SJSA1 (cell line): ENCODE measurements at places on chromosomes 16 and 17. TPM values are rescaled to one million over a fixed set of nuclear protein-coding genes. Genes with fewer than 3 reads are reported as not detected.

GRCh38 chr17:17067257-17067656, 25.0 kb downstream of the MPRIP start:
- H3K27me3 ChIP-seq: no peaks in the 10 kb centered on the region
- H3K4me1 ChIP-seq: peaks cover 42% of the 10 kb centered on the region
- no peak overlapping the region for H3K27ac ChIP-seq
- no peak for DNase-seq

CCL8 gene
- total RNA-seq: not detected in 2 replicates

DNA sequence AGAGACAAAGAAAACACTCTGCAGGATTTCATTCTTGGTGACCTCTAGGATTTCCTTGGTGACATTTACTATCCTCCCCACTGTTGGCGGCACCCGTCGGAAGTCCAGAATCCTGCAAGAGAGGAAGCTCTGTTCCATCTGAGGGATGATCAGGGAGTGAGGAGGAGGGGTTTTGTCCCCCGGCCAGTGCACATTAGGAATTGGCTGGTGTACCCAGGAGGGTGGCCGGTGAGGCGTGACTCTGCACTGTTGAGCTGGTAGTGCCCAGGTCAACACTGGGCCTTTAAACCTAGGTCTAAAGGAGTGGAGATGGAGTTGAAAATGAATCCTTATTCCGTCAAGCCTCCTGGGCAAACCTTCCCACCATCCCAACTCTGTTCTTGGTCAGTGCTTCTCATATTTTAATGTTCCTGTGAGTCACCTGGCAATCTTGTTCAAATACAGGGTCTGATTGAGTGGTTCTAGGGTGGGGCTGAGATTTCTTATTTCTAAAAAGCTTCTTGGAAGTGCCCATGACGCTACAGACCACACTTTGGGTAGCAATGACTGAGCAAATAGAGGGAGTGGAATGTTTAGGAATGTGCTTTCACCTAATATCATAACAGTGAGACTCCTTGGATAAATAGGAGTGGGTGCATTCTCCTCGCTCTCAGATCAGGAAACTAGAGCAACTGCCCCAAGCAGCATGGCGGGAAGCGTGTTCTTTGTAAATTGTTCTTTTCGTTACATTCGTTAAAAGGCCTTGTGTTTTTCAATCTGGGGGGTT, 30.7 kb downstream of the PRKAR1A start:
- no peak overlapping the region for H3K27ac ChIP-seq
- peaks cover 22% of the 10 kb centered on the region for H3K36me3 ChIP-seq
- DNase-seq: no peak
- no peaks in the 10 kb centered on the region for H3K27me3 ChIP-seq
- H3K4me1 ChIP-seq: no peaks in the 10 kb centered on the region

GRCh38 chr17:54282886-54283285, 460.2 kb downstream of the KIF2B start:
- no peak overlapping the region for H3K27ac ChIP-seq
- no peak overlapping the region for H3K4me3 ChIP-seq
- no peaks in the 10 kb centered on the region for H3K27me3 ChIP-seq
- H3K4me1 ChIP-seq: no peaks in the 10 kb centered on the region

- no peaks in the 10 kb centered on the region for H3K27me3 ChIP-seq
- DNase-seq: no peak
- H3K27ac ChIP-seq: no peak overlapping the region
- no peak overlapping the region for H3K4me3 ChIP-seq
- no peaks in the 10 kb centered on the region for H3K36me3 ChIP-seq
Observed at GRCh38 chr16:49093939-49094338, 187.7 kb downstream of the CBLN1 start.

- no peaks in the 10 kb centered on the region for H3K36me3 ChIP-seq
- H3K4me3 ChIP-seq: no peak overlapping the region
- no peaks in the 10 kb centered on the region for H3K4me1 ChIP-seq
- no peaks in the 10 kb centered on the region for H3K27me3 ChIP-seq
- no peak overlapping the region for H3K27ac ChIP-seq
Observed at GRCh38 chr16:7372095-7372494, 39.5 kb downstream of the RBFOX1 start.

DNA sequence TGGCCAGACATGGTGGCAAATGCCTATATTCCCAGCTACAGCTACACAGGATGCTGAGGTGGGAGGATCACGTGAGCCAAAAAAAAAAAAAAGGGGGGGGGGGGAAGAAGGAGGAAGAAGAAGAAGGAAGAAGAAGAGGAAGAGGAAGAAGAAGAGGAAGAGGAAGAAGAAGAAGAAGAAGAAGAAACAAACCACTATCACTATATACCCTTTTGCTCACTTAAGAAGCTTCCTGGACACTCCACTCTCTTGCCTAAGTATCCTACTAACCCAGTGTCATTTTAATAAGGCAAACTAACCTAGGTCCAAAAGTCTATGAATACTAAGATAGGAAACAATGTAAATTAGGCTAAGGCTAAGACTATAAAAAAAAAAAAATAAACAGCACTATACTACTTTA, 54.8 kb downstream of the GPATCH8 start:
- DNase-seq: no peak
- no peak overlapping the region for H3K4me3 ChIP-seq
- no peak overlapping the region for H3K27ac ChIP-seq
- H3K4me1 ChIP-seq: peaks cover 18% of the 10 kb centered on the region

WFIKKN2 gene
- not detected in 2 replicates for total RNA-seq

GRCh38 chr16:19088341-19088916, 21.0 kb downstream of the COQ7 start:
- H3K27ac ChIP-seq: no peak overlapping the region
- H3K36me3 ChIP-seq: no peaks in the 10 kb centered on the region
- H3K27me3 ChIP-seq: no peaks in the 10 kb centered on the region
- DNase-seq: no peak
- H3K4me1 ChIP-seq: peaks cover 24% of the 10 kb centered on the region
- H3K4me3 ChIP-seq: no peak overlapping the region

DNA sequence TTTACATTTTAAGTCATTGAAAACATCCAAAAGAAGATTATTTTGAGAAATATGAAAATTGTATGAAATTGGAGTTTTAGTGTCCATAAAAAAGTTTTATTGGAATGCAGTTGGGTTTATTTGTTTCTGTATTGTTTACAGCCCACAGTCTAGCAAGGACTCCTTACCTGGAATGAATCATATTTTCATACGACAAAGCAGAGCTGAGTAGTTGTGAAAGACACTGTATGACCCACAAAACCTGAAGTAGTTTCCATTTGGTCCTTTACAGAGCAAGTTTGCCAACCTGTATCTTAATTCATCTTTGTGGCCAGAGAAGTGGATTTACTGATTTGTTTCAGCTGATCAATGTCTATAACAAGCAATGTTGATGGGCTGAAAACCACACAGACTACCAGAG, 10.3 kb downstream of the CCL18 start:
- no peak overlapping the region for H3K4me3 ChIP-seq
- no peak for DNase-seq
- no peaks in the 10 kb centered on the region for H3K36me3 ChIP-seq
- H3K27me3 ChIP-seq: no peaks in the 10 kb centered on the region; the same call in none of the 2 replicates
- no peak overlapping the region for H3K27ac ChIP-seq

RASL10B gene
- 0.16 and 0.22 TPM in 2 replicates for total RNA-seq

GRCh38 chr16:57310801-57311200, 26.3 kb upstream of the PLLP start:
- H3K36me3 ChIP-seq: no peaks in the 10 kb centered on the region
- no peaks in the 10 kb centered on the region for H3K27me3 ChIP-seq
- peak; percentile 24 for DNase-seq
- H3K4me3 ChIP-seq: no peak overlapping the region
- H3K27ac ChIP-seq: no peak overlapping the region

DNA sequence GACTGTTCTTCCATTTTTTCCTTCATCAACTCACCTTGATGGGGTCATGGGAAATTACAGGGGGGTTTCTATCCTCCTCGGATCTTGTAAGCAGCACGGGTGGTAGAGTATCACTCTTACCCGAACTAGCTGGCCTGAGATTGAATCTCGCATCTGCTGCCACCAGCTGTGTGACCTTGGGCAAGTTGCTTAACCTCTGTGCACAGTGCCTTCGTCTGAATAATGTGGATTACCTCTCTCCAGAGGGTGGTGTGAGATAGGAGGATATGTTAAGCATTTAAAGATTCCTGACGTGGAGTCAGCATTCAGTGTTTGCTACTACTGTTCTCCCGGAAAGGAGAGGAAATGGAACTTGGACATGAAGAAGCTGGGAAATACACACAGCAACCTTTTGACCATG, 24.4 kb downstream of the LASP1 start:
- peaks cover 97% of the 10 kb centered on the region for H3K36me3 ChIP-seq
- H3K4me3 ChIP-seq: no peak overlapping the region
- no peaks in the 10 kb centered on the region for H3K27me3 ChIP-seq
- no peak for DNase-seq

LSM12 gene
- 44.0 and 69.7 TPM in 2 replicates for total RNA-seq

DNA sequence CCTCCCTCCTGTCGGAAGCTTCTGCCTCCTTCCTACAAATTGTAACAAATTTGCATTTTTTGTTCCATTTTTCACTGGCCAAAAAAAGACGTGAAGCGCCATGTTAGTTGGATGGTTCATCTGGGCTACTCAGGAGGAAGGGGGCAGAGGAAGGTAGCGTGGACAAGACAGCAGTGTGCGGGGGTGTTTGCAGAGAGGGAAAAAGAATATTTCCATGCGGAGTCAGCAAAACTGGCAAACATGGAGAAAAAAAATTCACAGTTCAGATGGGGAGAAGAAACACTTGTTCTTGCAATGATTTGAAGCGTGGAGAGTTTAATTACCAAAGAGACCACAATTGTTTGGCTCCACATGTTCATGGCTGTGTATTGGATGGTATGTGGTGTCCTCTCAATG, 138.8 kb upstream of the ERCC4 start:
- no peak for DNase-seq
- no peaks in the 10 kb centered on the region for H3K4me1 ChIP-seq
- H3K36me3 ChIP-seq: no peaks in the 10 kb centered on the region
- no peak overlapping the region for H3K27ac ChIP-seq

DNA sequence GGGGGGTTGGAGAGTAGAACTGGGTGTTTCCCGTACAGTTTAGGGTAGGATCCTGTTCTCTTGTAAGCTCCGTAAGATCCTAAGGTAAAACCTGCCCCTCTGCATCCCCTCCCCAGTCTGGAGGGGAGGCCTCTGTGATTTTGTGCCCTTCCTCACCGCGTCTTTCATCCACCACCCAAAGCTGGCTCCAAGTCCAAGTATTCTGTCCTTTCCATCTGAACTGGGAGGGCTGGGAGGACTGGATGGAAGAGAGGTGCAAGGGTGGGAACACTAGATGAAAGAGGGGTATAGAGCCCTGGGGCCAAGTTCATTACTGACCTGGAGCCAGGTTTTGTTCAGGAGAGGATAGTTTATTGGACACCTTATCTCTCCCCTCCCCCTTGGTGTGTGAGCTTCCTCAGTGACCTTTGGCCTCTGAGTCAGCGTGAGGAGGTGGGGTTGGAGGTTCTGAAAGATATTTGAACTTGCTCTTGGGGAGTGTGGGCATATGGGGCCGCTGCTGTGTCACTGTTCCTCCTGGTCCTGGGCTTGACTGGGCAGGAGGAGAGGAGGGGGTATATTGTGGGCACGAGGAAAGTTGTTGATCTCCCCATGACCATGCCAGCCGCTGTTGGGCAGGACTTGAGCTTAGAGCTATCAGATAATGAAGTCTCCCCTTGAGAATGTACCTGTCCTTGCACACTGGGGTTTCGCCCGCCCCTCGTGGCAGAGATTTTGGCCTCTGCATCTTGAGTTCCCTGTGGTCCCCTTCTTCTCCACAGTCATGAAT, 1.6 kb downstream of the LASP1 start:
- no peaks in the 10 kb centered on the region for H3K27me3 ChIP-seq
- H3K4me3 ChIP-seq: peak overlapping the region; percentile 92
- H3K27ac ChIP-seq: peak overlapping the region; percentile 37; the same call in 1 of the 2 replicates
- H3K36me3 ChIP-seq: peaks cover 50% of the 10 kb centered on the region
- peaks cover 68% of the 10 kb centered on the region for H3K4me1 ChIP-seq
- DNase-seq: peak; percentile 73

GRCh38 chr17:50149417-50150353, 792 bp downstream of the PPP1R9B start:
- H3K27me3 ChIP-seq: no peaks in the 10 kb centered on the region
- DNase-seq: peak; percentile 74
- H3K27ac ChIP-seq: peak overlapping the region; percentile 39

KPNB1 gene
- 571 and 681 TPM in 2 replicates for total RNA-seq

GRCh38 chr17:28331891-28332420, 3.3 kb downstream of the IFT20 start:
- no peak overlapping the region for H3K4me3 ChIP-seq
- H3K27me3 ChIP-seq: no peaks in the 10 kb centered on the region
- peaks cover 13% of the 10 kb centered on the region for H3K4me1 ChIP-seq
- DNase-seq: no peak
- H3K27ac ChIP-seq: no peak overlapping the region

GAA gene
- 35.7 and 49.9 TPM in 2 replicates for total RNA-seq

- H3K27ac ChIP-seq: no peak overlapping the region
- H3K4me3 ChIP-seq: no peak overlapping the region
- peaks cover 74% of the 10 kb centered on the region for H3K36me3 ChIP-seq
- no peaks in the 10 kb centered on the region for H3K27me3 ChIP-seq
Observed at GRCh38 chr16:48353565-48354163, 31.5 kb downstream of the SIAH1 start.

DNA sequence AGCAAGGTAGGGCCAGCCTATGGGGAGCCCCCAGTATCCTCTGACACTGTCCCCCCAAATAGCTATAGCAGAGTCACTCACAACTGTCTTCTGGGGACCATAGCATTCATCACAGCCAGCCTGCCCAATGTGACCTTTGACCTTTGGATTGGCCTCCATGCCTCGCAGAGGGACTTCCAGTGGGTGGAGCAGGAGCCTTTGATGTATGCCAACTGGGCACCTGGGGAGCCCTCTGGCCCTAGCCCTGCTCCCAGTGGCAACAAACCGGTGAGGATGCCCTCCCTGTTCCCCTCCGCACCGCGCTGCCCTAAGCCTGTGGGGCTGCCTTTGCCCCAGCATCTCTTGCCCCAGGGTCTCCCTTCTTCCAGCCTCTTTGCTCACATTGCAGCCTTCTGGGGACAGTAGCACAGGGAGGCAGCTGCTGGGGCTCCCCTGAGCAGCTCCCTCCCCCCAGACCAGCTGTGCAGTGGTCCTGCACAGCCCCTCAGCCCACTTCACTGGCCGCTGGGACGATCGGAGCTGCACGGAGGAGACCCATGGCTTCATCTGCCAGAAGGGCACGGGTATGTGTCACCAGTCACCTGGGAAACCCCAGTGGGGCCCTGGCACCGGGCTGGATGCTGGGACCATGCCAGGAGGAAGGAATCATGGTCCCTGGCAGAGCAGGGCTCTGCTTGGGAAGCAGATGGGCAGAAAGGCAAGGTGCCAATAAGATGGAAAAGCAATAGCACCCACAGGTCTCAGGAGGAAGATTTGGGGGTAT, 61.1 kb downstream of the MRC2 start:
- no peak overlapping the region for H3K4me3 ChIP-seq
- H3K36me3 ChIP-seq: peaks cover 94% of the 10 kb centered on the region
- H3K27me3 ChIP-seq: no peaks in the 10 kb centered on the region
- no peak overlapping the region for H3K27ac ChIP-seq

DNA sequence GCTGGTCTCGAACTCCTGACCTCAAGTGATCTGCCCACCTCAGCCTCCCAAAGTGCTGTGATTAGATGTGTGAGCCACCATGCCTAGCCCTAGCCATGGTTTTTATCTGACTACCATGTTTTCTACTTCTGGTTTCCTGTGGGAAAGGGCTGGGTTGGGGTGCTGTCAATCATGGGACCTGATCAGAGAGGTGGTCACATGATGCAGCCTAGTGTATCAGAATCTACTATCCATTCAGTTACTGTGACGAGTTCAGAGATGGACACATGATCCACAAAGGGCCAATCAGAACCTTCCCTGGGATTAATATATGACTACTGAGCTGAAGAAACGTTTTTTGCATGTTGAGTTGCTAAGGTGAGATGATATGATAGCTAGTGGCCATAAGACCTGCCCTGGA, 59.1 kb downstream of the ABCC6 start:
- no peaks in the 10 kb centered on the region for H3K4me1 ChIP-seq
- no peaks in the 10 kb centered on the region for H3K36me3 ChIP-seq
- H3K27ac ChIP-seq: no peak overlapping the region
- no peak overlapping the region for H3K4me3 ChIP-seq
- no peak for DNase-seq
- H3K27me3 ChIP-seq: no peaks in the 10 kb centered on the region
